Stimulated activated CD8-positive, alpha-beta memory T cell treated with anti-CD3 and anti-CD28 coated beads, Interleukin-4, amount 100 ng/mL, for 4 hours (primary cell): ENCODE measurements at places on chromosomes 5 and 9.

DNA sequence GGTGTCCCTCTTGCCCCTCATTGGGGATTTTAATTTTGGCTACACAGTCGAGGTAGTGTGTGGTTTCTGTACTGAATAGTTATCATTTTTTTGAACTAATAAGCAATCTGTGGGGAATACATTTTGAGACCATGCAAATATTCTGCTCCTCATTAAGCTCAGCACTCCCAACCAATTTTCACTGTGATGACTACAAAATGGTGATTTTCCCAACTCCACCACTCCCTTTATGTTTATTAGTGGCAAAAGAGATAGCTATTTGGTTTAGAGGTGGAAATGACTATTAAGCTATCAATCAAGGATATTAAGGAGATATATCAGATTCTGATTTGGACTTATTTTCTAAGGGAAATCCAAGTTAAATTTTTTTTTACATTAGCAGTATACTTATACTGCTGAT, 62.9 kb downstream of the FOCAD start:
- DNase-seq: no peak

DNA sequence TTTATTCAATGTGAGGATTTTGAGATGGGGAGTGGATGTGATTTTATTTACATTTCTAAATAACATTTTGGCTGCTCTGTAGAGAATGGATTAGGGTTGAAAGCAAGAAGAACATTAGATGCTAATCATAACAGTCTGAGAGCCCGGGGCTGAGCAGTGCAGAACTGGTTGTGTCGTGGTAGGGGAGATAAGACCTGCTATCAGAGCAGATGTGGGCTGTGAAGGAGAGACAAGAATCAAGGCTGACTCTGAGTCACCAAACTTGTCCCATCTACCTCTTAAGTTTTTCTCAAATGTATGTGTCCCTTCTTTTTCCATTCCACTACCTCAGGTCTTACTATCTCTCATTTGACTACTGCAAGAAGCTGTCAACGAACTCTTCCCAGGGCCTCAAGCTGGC, 35.4 kb upstream of the SLC28A3 start:
- no peak for DNase-seq

DNA sequence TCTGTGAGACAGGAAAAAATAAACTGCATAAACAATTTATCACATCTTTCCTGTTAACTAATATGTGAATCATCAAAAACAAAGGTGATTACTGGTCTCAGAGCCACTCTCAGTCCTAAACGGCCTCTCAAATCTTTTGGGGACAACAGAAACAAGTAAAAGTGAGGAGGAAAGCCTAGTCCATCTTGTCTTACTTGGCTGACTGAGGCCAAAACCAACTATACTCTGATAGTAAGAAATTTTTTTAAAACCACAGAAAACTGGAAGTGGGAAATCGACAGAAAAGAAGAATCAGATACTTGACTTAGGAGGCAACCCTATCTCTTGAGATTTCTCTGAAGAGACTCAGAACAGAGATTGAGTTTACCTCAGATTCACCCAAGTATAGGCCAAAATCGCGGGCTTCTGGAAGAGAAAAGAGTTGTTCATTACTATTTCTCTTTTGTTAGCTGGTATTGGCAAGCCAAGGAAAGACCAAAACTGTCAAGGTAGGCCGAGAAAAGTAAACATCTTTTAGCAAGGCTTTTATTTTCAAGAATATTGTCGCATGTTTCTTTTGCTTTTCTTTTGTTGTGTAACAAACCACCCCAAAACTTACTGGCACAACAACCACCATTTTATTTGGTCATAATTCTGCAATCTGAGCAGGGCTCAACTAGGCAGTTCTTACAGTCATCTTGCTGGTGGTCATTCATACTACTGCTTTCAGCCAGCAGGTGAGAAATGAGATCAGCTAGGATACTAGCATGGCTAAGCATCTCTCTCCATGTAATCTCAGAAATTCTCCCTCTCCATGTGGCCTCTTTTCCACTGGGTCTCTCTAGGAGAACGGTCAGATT, 46.1 kb downstream of the RFX3 start:
- DNase-seq: no peak

GRCh38 chr9:100474082-100474923, 1.4 kb downstream of the TMEFF1 start:
- DNase-seq: no peak

- no peak for DNase-seq
These were observed 219.8 kb upstream of the C9orf72 start for GRCh38 chr9:27792971-27793689.
